ENCODE measurements at places on chromosomes 5 and 9. TPM values are rescaled to one million over a fixed set of nuclear protein-coding genes. Genes with fewer than 3 reads are reported as not detected.
A peak's percentile ranks its signal among the peaks of the same experiment; 100 is the strongest.

GRCh38 chr9:108410161-108410560, 445.6 kb downstream of the ACTL7B start:
- DNase-seq: no peak

- DNase-seq: no peak
These were observed 1.5 kb upstream of the TOR1B start for GRCh38 chr9:129801504-129801903.

DNA sequence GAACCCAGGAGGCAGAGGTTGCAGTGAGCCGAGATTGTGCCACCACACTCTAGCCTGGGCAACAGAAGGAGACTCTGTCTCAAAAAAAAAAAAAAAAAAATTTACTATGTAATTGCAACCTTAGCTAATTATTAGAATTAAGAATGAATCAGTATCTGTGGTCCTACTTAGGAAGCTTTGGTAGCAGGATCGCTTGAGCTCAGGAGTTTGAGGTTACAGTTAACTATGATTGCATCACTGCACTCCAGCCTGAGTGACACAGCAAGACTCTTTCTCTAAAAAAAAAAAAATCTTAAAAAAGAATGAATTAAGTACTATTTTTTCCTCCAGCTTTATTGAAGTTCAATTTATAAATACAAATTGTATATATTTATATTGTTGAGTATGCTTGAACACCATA, 16.7 kb downstream of the NDUFAF2 start:
- DNase-seq: no peak

- no peak for DNase-seq
These were observed 9.9 kb upstream of the PRR16 start for GRCh38 chr5:120454094-120454798.

- DNase-seq: no peak
These were observed 60.1 kb downstream of the LMX1B start for GRCh38 chr9:126673689-126674364.

Gene NEUROG1
- polyA plus RNA-seq: not detected

- DNase-seq: peak; percentile 43
These were observed 17.6 kb upstream of the LCP2 start for GRCh38 chr5:170315154-170315553.

DNA sequence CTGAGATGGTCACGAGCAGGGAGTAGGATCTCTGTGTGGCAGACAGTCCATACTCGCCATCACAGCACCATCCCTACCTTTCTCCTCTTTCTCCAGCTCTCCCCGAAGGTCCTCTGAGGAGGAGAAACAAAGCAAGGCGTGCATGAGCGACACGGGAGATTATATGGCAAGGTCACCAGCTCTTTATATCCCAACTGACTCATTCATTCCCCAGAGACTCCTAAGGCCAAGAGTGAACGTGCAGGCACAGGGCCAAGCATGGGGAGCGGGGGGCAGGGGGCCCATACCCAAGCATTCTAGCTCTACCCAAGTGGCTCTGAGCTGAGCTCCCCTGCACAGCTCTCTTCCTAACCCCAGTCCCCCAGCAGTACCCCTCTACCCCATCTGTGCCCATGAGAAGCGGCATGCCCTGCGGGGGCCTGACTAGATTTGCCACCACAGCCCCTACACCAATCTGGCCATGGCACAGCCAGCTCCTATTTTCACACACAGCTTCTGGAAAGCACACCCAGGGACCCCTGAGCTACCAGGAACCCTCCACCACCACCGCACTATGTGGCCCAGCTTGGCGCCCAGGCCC, 6.8 kb downstream of the TRIM7 start:
- no peak for DNase-seq

Gene PLAC8L1
- polyA plus RNA-seq: 0.97 TPM

DNA sequence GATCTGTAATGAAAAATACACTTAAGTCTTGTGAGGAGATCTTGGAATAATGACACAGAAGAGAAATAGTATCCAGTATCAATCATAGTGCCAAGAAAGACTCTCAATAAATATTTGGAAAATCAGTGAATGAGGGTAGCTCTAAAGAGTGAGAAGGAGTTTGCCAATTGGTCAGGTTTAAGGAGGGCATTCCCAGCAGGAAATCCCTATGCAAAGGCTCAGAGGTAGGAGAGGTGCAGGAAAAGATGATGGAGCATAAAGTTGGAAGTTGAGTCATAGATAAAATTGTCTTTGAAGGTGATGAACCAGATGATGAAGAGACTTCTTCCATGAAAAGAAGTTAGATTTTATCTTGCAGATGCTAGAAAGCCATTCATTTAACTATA, 27.8 kb downstream of the TNPO1 start:
- DNase-seq: no peak

DNA sequence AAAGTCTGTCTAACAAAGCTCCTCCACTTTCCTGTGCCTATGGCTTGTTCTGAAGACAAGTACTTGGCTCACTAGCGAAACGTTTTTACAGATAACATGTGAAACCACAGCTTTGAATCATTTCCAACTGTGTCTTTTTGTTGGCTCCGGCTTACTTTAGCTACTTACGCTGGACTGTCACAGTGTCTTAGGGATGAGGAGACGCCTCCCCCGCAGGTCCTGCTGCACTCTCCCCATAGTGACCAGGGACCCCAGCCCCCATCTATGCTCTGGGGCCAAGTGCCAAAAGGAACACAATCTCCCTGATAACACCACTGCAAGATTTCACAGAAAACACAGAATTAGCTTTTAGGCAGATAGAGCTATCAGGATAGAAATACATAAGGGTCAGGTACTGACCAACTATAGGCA, 219.1 kb downstream of the ADAMTS6 start:
- DNase-seq: no peak

DNA sequence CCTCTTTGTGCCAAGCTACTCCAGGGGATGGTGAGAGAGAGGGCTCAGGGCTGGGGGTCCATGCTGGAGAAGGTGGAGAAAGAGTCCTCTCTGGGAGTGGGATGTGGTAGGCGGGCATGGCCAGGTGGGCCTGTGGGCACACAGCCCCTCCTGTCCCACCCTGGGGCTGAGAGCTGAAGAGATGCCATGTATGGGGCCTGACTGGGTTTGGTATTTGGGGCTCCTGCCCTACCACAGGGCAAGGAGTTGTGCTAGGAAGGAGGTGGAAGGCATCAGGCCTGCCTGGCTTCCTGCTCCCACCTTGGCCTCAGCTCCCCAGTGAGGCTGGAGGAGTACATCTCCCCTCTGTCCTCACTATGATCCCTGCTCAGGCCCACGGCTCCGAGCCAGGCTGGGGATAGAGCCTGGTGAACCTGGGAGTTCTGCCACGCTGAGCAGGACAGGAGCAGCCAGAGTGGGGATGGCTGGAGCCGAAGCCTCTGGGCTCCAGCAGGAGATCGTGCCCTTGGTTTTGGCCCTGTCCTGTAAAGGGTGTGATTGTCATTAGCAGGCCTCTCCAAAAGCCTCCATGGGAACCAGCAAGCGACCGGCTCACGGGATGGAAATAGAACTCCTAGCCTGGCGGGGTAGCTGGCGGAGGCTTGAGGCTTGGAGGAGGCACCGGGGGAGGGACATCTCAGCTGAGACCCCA, 75.5 kb downstream of the CACNA1B start:
- no peak for DNase-seq

Gene CBY3
- 0.36 TPM for polyA plus RNA-seq

Gene HTR1A
- polyA plus RNA-seq: not detected

Gene QRFP
- polyA plus RNA-seq: 0.30 TPM

Gene ATOX1
- polyA plus RNA-seq: 133 TPM

- no peak for DNase-seq
These were observed 11.4 kb upstream of the C5orf63 start for GRCh38 chr5:127084656-127085055.

- DNase-seq: no peak
These were observed 2.3 kb downstream of the P4HA2 start for GRCh38 chr5:132225165-132226032.

DNA sequence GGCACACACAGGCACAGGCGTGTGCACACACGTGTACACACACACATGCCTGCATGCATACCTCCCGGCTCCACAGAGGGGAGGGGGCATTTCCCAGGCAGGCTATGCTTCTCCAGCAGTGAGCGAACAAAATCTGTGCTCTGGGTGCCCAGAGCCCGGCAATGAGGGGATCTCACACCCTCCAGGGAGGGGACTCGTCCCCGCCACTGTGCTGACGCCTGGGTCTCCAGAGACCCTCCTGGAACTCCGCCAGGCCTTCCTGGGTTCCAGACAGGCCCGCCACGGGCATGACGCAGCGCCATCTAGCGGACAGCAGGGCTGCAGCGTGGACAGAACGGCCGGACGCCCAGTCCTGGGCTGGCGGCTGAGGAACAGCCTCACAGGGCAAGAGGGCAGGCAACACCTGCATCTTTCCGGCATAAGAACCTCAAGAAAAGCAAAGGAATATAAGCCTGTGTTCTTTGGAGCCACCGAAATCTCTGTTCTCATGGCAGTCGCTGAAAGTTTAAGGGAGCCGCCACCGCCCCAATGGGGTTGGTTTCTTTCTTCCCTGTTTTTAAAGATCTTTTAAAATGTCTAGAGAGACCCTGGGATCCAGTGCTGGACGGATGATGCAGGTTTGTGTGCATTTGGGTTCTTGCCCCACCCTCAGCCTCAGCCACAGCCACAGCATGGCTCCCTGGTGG, 135.6 kb upstream of the PPP1R26 start:
- DNase-seq: no peak

DNA sequence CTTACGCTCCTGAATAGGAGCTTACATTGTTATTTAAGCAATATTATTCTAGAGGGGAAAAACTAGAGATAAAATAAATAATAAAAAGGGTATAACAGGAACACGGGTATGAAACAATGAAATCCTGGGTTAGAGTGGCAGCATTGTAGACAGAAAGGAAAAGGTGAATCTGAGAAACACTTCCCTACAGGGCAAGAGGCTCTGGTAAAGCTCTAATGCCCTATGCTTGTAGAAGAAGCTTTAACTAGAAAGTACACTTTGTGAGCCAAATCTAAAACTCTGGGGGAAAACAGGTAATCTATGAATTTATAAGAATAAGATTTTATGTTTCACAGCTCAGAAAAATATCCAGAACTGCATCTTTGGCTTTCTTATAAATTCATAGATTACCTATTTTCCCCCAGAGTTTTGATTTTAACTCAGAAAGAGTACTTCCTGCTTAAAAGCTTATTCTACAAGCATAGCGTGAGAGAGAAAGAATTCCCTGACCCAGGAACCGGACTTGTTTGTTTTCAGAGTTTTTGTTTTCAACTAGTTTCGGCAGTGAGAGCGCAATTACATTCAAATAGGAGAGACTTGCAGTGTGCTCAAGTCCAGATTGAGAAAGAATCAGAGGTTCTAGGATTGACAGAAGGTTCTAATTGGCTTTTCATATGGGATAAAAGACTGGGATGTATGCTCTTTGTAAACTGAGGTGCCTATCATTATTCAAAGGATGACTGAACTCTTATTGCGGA, 651.0 kb upstream of the RORB start:
- no peak for DNase-seq

- no peak for DNase-seq
These were observed 289.3 kb upstream of the CTNND2 start for GRCh38 chr5:12193536-12193935.

Gene CORO2A
- 2.3 TPM for polyA plus RNA-seq

DNA sequence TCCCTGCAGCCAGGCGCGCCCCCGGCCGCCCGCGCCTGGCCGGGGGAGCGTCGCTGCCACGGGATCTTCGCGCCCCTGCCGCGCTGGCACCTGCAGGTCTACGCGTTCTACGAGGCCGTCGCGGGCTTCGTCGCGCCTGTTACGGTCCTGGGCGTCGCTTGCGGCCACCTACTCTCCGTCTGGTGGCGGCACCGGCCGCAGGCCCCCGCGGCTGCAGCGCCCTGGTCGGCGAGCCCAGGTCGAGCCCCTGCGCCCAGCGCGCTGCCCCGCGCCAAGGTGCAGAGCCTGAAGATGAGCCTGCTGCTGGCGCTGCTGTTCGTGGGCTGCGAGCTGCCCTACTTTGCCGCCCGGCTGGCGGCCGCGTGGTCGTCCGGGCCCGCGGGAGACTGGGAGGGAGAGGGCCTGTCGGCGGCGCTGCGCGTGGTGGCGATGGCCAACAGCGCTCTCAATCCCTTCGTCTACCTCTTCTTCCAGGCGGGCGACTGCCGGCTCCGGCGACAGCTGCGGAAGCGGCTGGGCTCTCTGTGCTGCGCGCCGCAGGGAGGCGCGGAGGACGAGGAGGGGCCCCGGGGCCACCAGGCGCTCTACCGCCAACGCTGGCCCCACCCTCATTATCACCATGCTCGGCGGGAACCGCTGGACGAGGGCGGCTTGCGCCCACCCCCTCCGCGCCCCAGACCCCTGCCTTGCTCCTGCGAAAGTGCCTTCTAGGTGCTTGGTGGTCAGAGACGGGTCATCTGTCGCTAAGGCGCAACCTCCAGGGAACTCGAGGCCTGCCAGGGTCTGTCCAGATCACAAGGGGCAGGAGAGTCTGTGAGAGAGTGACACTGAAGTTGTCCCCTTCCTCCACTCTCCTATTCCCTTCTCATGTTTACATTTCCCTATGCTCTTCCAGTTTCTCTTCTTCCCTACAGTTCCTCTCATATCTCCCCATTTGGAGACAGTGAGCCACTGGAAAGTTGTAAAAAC, 1.3 kb downstream of the GPR150 start:
- no peak for DNase-seq

DNA sequence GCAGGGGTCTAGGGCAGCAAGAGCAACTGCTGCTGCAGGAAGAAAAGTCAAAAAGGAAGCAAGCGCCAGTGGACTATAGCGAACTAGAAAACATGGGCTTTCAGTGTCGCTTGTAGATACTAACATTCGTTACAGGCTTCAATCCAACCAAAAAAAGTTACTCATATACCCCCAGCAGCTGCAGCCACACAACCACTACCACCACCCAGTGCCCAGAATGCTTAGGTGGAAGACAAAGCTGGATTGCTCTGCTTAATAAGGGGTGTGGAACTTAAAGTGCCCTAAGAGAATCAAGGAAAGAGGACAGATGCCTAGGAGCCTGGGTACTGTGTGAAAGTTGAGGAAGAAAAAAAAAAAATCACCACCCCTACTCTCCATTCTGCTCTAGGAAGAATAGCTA, 203.6 kb downstream of the ELAVL2 start:
- no peak for DNase-seq

DNA sequence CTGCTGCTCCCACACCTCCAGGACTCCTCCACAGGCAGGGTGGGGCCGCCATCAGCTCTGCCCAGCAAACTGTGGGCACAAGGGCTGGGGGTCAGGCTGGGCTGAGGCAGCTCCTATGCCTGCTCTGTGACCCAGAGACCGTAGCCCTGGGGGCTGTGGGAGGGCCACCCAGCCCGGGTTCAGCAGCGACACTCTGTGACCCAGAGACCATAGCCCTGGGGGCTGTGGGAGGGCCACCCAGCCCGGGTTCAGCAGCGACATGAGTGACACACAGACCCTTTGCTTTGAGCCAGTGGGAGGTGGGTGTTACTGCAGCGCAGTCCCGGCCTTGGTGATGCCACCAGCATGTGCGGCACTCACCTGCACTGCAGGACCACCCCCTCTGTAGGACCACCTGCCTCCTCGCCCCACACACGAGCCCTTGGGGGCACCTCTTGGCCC, 118.9 kb upstream of the LPCAT1 start:
- DNase-seq: no peak

DNA sequence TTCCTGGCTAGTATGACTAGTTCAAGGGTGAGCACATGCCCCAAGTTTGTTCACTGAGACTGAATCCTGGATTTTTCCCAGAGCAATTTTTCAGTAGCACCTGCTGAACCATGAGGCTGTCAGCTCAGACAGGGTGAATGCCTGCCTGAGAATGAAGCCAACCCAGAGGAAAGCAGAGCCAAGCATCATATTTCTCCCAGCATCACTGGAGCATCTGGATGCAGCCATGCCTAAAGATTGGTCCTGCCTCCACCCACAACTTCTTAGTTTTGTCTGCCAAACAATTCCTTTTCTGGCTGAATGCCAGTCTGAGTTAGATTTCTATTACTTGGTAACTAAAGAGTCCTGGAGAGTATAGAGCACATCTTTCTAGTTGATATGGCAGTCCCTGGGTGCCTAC, 343.6 kb downstream of the CSNK1G3 start:
- DNase-seq: peak; percentile 10
